GM12864 (cell line): ENCODE measurements at places on chromosomes 2 and 18.

GRCh38 chr18:13696961-13697360, 29.4 kb downstream of the FAM210A start:
- no peak for DNase-seq

DNA sequence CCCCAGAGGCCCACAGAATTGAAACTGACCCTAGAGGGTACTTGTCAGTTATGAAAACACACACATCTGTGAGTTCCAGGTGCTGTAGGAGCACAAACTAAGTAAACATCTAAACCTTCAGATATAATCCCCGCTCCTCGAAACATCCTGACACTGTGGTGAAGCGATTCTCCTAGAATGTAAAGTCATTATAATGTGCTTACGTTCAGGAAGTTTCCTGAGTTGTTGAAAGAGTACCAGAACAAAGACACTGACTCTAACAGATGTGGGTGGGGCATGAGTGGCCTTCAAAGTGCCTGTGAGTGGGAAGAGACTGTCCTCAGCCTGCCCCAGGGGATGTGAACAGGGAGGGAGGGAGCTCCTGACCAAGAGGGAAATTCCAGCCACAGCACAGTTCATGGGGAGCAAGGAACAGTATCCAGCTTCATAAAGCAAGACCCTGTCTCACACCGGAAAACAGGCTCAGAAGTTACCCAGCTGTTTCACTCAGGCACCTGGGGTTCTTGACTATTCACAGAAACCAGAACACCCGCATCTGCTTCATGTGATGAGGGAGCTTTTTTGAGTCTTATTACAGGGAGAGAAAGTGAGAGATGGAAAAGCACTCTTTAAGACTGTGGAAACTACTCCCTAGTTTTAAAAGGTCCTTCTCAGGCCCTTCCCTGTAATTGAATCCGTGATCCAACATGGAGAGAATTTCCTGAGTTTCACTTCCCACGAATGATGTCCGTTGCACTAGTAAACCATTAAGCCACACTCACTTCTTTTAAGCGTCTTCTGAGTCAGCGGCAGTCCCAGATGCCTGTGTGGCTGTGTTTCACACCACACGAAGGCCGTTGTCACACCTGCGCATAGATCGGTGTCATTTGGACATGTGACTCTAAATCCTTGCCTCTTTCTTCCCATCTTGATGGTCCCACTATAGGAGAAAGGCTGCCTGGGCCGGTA, 88.6 kb upstream of the EML6 start:
- peak; percentile 62 for DNase-seq

DNA sequence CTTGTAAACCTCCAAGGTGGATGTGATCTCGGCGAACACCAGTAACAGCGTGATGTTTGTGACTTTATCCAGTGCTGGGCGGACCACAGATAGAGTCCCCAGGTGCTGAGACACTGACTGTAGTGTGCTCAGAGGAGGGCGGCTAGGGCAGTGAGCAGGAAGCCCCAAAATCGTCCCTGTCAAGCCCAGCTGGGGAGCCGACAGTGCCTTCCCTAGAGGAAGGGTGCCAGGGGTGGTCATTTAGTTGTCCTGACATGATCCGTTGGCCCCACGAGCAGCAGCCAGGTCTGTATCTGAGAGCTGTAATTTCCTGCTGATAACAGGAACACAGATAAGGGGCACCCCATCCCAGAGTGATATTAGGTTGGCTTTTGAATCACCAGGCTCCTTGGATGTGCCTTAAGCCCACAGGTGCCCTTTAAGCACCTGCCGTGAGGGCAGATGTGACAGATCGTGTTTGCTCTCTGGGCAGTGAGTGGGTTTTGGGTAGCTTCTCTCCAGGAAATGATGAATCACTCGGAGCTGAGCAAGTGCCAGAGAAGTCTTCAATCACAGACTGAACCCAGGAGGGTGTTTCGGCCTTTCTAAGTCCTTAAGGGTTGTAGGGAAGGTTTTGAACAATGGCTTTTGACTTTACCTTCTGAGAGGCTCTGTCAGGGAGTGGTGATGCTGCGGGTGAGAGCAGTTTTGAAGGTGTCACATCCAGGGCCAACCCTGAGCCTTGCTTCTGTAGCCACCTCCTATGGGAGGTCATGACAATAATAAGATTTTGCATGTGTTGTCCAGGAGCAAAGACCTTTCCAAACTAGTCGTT, 7.7 kb downstream of the LPIN1 start:
- no peak for DNase-seq

GRCh38 chr18:49721981-49722380, 91.4 kb downstream of the ACAA2 start:
- DNase-seq = no peak

GRCh38 chr18:45006934-45007333, 326.2 kb downstream of the SETBP1 start:
- DNase-seq = no peak

- DNase-seq = no peak
These were observed 149.6 kb downstream of the ESCO1 start for GRCh38 chr18:21450913-21451312.
